ENCODE measurements at places on chromosomes 3 and 15.

DNA sequence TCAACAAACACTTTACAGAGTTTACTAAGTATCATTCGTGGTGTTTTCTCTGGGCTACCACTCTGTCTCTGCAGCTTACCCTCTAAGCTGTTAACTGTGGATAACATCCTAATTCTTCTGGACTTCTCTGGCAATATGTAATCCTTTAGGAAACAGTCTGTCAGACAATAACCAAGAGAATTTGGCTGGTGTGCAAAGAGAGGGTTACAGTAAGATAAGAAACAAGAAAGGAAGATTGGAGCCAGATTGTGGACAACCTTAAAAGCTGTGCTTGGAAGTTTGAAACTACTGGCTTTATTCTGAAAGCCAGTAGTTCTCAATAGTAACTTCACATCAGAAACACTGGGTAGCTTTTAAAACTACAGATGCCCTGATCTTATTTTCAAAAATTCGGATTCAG, 778 bp downstream of the ARL6 start:
- DNase-seq, result no peak

GRCh38 chr3:117084277-117084676, 374.7 kb downstream of the TUSC7 start:
- DNase-seq, result no peak

DNA sequence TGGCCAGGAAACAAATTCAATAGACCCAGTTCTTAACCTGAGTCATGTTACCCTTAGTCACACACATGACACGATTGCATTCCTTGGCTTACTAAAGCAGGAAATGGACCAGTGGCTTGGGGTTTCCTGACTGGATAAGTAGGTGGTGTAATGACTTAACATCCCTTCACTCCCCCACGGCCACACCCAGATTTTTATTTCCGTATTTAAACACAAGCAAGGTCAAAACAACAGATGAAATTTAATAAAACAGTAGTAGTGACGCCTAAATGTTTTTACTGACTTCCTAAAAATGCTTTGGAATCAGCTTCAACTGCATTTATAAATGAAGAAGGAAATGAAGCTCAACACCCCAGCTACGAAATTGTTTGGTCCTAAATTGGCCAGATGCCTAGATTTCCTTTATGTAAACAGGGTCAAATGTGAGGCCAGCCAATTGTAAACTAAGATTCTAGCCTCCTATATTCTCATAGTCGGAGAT, 324.3 kb downstream of the CHST2 start:
- DNase-seq, result peak; percentile 99

DNA sequence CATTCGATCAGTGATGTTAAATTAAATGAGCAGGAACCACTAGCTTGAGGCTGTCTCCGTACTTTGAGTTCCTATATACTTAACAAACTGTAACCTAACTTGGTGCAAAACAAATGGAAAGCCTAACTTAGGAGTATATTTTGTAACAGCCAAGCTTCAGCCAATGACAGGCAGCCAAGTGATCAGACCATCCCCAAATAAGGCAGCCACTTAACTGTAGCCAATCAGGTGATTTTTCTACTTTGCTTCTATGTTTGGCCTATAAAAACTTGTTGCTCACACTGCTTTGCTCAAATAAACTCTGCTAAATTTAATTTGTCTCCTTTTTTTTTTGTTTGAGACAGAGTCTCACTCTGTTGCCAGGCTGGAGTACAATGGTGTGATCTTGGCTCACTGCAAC, 19.3 kb upstream of the ZNF770 start:
- no peak for DNase-seq

DNA sequence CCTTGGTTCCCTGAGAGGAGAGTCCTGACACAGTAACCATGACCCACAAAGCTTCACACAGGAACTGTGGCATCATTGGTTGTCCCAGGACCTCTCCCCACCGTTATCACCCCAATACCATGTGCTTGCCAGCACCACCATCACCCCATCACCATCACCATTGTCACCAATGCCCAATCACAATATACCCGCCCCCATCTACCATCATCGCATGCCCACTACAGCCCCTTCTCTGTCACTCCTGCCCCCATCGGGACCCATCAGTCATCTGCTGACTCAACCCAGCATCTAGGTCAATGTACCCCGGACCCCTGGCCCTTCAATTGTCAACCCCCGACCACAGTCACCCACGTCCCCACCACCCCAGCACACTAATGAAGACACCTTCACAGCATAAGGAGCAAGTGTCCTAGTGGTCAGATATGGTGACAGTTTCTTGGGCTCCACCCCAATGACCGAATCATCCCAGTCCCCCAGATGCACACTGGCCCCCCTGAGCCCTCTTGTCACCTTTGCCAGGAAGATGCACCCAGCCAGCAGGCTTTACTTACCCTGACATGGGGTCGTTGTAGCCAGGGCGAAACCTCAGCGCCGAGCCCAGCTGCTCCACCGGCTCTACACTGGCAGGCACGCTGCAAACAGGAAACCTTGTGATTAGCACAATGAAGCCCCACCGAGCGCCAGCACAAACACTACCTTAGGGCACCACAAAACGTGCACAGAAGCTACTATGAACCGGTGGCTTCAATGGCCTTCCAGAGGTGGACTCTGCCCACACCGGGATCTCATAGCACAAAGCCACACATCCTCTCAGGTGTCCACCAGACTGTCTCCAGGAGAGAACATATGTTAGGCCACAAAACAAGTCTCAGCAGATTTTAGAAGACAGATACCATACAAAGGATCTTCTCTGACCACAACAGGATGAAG, 25.1 kb downstream of the SHISA5 start:
- DNase-seq, result no peak

DNA sequence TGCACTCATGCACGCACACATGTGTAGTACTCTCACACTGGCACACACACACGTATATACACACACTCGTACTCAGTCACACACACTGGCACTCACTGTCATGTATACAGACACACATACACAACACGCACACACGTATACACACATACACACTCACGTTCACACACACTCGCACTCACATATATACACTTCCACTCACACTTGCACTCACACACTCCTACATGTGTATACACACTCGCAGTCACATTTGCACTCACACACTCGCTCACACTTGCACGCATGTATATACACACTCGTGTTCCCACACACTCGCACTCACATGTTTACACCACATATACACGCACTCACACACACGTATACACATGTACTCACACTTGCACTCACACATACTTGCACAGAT, 1.5 kb downstream of the PLA2G4F start:
- no peak for DNase-seq

- DNase-seq, result no peak
These were observed 297.1 kb downstream of the NSUN3 start for GRCh38 chr3:94359996-94360395.

- no peak for DNase-seq
These were observed 58.2 kb downstream of the ZNF445 start for GRCh38 chr3:44419116-44419922.

DNA sequence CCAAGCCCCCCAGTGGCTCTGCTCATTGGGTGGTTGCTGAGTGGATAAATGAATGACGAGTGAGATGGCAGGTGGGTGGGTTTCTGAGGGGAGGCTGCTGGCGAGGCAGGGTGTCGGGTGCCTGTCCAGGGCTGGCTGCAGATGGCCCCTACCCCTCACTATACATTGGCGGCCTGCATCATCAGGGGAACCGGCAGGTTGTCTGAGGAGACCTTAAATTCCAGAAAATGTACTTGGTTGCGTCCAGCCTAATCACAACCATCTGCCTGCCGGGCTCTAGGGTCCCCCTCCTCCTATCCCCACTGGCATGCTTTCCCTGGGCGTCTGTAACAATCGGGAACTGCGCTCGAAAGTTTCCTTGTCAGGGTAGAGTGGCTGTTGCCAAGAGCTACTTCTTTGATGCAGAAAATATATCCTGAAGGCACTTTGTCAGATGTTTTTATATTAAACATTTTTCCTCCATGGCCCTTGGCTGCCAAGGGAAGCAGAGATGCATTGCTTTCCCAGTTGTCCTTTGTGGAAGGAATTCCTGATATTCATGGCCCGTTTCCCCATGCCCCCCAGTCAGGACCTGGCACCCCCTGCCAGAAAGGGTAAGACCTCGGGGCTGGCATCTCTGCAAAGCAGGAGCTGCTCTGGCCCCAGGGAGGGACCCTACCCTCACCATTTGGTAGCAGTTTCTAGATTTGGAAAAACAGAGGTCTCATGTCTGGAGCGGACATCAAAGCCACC, 22.9 kb downstream of the SMAD6 start:
- DNase-seq, result no peak

GRCh38 chr3:25503898-25504301, 75.8 kb downstream of the RARB start:
- DNase-seq, result no peak

DNA sequence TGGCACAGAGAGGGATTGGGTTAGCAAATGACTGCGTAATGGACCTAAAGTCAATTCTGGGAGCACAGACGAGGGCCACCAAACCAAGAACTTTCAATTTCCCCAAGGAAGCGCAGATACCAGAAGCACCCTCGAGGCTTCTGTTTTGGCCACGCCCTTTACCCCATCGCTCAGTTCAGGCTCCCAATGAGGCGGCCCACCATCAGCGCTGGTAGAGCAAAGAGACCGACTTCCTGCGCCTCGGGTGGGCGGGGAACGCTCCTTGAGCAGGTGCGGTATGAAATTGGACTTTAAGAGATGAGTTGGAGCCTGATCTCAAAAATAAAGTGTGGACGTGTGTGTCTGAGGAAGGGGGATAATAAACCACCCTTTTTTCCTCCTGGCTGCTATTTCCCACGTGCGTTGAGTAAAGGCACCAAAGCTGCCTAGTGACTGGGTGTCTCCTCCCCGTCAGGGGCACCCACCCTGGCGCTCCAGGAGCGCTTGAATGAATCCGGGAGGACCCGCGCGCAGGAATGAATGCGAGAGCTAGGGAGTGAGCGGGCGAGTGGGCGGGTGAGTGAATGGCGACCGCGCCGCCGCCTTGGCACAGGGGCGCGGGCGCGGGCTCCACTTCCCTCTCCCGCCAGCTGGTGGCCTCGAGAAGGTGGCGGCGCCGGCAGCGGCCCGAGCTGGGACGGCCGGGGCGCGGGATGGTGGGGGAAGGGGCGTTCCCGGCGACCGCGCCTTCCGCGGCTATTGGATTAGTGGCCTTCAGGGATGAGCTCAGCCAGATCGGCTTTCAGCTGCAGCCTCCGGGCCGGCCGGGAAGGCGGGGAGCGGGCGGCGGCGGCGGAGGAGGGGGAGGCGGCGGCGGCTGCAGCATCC, at the start of gene SPSB4:
Gene SPSB4 (plus strand): TSS at position 772 of the 867 bp plus-strand sequence. CDS start 14,758 bp downstream, outside the sequence.
- DNase-seq, result no peak

GRCh38 chr3:11529281-11529680, 114.4 kb downstream of the VGLL4 start:
- DNase-seq, result no peak

DNA sequence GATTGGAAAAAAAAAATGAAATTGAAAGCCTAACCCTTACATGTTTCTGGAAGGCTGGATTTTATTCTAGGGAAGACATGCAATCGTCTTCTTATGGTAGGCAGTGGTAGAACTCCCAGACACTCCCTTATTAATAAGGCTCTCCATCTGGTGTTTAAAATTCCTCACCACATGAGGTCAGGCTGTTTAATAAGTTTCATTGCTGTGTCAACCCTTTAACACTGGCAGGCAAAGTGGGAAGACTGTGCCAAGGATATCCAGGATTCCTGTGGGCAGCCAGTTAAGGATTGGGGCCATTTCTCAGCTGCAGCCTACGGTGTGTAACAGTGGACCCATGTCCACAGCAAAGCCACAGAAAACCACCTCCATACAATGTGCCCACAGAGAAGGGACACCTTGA, 225.5 kb upstream of the CHRM5 start:
- no peak for DNase-seq

DNA sequence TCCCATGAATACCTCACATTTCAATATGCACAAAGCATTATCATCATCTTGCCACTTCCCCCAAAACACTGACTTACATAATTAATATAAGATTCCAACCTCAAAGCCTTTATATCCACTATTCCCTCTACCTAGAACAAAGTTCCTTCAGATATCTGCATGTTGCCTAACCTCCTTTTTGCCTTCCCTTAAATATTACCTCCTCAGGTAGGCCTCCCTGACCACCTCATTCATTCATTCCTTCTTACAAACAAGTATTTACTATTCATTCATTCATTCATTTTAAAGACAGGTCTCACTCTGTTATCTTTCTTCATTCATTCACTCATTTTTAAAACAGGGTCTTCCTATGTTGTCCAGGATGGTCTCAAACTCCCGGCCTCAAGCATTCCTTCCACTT, 18.6 kb downstream of the DYNC1LI1 start:
- no peak for DNase-seq

DNA sequence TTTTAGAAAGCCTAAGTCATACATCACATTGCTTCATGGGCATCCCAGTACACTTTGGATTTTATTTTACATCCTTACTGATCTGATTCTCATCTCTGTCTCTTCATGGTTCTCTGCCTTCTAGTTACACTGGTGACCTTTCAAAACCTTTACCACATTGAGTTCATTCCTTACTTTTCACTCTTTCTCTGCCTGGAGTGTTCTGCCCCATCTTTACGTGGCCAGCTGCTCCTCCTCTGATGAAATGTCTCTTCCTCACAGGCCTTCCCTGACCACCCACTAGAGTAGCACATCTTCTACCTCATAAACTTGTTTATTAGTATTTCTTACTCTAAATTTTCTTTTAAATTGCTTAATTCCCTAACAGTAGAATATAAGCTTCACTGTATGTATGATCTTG, 17.7 kb downstream of the CTNNB1 start:
- no peak for DNase-seq

- DNase-seq, result no peak
These were observed 25.1 kb upstream of the RPL29 start for GRCh38 chr3:52020796-52021195.

- no peak for DNase-seq
These were observed 253.3 kb downstream of the CLSTN2 start for GRCh38 chr3:140188285-140188684.

GRCh38 chr3:182568261-182568660, 225.0 kb upstream of the ATP11B start:
- DNase-seq, result no peak

GRCh38 chr3:156615592-156616173, 58.7 kb upstream of the TIPARP start:
- no peak for DNase-seq

- DNase-seq, result no peak
These were observed 53.8 kb upstream of the RAB6B start for GRCh38 chr3:133949438-133949837.

- DNase-seq, result no peak
These were observed 59.1 kb upstream of the CA12 start for GRCh38 chr15:63440756-63441155.

DNA sequence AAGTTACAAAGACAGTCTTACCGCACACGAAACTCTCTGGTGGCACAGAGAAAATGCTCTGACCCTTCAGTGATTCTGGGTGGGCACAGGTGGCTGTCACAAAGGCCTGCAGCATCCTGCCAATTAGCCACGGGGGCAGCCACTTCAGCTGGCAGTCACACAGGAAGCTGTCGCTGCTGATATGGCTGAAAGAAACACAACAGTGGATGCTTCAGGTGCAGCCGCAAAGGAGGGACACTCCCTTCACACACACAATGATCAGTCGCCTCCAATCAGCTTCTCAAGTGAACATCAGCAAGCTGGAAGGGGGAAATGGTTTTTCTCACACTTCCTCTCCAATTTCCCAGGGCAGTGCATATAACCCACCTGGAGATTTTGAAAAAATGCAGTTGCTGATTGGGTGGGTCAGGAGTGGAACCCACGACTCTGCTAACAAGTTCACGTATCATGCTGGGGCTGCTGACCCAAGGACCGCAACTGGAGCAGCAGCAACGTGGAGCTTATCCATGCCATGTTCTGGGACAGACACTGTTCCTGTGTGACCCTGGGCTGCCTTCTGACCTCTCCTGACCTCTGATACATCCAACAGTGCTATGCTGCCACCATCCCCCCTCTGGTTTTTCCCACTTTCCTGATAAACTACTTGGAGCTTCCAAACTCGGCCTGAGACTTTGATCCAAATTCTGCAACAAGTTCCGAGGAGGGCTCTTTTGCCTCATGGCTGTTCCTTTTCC, 106.6 kb downstream of the LRIG1 start:
- no peak for DNase-seq

Data from epithelial cell of prostate (primary cell).